Activated CD4-positive, alpha-beta T cell treated with anti-CD3 and anti-CD28 coated beads for 24 hours (primary cell): ENCODE measurements at places on chromosomes 1 and 21.

GRCh38 chr1:68046885-68047658 lies 3.4 kb downstream of the DIRAS3 start:
- DNase-seq: no peak

- DNase-seq: no peak
These were observed 6.5 kb upstream of the CCDC27 start for GRCh38 chr1:3745590-3746381.

GRCh38 chr21:22632176-22632575 lies 1634.0 kb downstream of the NCAM2 start:
- no peak for DNase-seq

DNA sequence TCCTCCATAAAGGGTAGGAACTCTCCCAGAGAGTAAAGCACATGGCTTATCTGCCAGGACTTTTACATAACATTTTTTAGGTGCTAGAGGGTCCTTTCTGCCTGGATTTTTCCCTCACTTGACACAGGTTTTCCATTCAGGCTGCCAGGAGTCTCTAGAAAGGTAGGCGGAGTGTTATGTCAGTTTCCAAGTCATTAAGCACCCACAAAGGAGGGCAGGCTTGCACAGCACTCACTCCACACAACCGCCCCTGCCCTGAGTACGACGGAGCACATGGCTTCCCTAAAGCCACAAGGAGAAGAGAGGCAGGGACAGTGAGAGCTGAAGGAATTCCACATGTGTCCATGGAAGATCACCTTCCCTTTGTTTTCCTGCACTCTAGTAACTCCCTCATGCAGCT lies 55.7 kb downstream of the CAPZB start:
- DNase-seq: no peak

- no peak for DNase-seq
These were observed 35.2 kb upstream of the SYT2 start for GRCh38 chr1:202745323-202745888.

GRCh38 chr1:165531021-165531420 lies 12.8 kb upstream of the LRRC52 start:
- no peak for DNase-seq

GRCh38 chr1:27004471-27005165 lies 8.0 kb downstream of the TENT5B start:
- no peak for DNase-seq

DNA sequence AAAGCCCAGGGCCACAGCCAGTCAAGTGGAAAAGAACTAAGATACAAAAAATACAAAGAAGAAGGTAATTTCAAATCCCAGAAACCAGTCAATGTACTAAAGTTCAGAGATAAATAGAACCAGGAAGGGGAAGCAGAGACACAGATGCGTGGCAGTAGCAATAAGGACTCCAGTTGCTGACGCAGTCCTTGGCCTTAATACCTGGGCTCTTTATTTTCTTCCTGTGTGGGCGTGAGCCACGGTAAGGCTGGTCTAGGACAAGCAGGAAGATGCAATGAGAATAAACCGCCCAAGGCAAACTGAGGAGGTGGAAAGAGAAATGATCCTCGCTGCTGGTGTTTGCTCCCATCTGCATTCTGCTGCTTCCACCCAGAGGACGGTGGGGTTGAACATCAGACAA lies 65.6 kb upstream of the PLXNA2 start:
- DNase-seq: no peak

GRCh38 chr1:244968471-244968871 lies 104.1 kb upstream of the HNRNPU start:
- no peak for DNase-seq

DNA sequence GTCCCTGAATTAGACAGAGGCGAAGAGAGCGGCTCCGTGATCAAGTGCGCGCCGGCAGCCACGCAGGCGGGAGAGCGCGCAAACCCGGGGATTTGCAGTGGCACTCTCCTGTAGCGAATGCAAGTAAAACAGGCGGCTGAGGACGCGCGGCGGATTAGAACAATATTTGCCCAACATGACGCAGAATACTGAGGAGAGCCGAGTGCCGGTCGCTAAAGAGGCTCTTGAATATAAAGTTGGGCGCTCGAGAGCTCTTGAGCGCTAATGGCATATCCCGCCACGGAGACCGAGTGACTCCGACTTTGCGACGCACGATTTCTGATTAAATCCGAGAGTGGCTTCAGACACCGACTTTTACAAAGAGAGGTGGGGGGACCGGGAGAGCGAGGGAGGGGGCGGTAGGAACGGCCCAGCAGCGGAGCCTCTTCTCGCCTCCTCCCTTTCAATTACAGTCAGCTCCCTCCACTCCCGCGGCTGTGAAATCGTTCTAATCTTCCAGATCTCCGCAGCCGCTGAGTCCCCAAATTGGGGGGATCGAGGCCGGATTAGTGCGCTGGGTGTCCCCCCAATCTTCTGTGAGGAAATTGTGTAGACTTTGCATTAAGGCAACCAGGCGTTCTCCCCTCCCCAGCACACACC lies 2.3 kb downstream of the PAX7 start:
- DNase-seq: no peak

DNA sequence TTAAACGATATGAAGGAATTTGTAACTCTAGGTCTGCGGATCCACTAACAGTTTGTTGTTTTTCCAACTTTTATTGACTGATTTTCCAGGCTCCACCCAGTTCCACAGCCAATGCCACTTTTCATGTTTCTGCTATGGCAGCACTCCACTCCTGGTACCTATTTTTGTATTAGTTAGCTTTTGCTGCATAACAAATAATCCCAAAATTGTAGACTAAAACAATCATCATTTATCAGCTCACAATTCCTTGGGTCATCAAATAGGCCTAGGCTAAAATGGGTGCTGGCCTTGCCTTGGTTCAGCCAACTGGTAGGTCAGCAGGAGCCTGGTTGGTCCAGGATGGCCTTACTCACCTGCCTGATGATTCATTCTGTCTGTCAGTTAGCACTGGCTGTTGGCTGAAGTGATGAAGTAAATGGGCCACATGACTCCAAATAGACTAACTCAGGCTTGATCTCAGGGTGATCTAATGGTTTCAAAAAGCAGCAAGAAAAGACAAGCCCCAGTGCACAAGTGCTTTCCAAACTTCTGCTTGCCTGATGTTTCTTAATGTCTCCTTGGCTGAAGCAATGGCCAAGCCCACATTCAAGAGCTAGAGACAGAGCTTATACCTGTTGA lies 3.2 kb upstream of the C8B start:
- no peak for DNase-seq

GRCh38 chr21:31414263-31415000 lies 70.4 kb upstream of the TIAM1 start:
- DNase-seq: no peak

DNA sequence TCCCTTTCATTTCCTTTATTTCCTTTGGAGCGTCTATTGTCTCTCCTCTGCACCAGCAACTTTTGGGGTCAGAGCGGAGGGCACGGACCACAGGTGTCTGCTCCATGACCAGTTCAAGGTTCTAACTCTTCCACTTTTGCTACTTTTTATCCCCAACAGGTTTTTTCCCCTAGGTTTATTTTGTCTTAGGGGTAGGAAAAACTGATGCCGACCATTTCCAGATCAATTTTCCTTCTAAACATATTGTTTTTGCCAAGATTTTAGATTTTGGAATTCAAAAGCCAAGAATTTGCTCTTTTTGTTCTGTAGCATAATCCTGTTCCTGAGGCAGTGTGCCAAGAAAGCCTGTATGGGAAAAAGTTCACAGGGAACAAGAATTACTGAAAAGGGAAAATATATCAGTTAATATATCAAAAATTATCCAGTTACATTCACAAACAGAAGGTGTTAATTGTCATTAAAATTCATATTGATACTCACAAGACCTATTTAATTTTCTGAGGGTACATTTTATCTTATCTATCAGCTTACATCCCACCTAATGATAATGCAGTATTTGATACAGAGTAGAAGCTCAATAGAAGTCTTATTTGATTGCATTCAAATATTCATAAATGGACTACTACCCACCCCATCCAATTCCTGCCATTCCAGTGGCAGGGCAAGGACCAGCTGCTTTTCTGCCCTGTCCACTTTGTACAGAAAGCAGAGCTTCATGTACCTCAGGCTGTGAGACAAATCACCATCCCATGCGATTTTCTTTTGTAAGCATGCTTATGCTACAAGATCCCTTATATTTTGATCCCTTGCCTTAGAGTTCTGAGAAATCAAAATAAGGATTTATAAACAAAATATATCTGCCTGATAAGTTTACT lies 31.2 kb downstream of the TSEN15 start:
- no peak for DNase-seq

DNA sequence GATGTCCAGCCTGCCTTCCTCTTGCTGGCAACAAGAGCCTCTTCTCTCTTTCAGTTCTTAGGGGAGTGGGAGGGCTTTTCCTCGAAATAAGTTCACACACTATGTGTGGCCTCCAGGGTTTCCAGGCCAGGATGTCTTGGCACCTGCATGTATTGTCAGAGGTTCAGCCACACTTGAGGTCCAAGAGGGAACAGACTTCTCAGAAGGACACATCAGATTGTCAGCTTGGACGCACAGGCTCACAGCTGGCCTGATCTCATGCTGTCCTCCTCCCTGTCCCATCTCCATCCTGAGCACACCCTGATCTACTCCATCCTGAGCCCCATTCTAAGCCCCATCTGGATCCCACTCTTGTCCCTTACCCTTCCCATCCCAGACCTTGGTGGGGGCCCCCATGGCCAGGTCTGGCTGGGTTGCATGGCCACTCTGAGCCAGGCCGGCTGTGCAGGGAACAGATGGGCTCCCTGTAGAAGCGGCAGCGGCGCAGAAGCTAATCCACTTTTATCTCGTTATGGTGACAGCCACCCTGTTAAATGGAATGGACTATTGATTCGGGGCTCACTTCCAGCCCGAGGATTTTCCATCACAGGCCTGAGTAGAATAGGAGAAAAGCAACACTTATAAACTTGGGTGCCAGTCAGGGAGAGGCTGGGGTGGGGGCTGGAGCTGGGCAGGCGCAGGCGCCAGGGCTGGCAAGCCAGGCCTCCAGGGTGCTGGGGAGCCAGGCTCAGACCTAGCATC lies 85.1 kb upstream of the CSF3R start:
- DNase-seq: no peak

DNA sequence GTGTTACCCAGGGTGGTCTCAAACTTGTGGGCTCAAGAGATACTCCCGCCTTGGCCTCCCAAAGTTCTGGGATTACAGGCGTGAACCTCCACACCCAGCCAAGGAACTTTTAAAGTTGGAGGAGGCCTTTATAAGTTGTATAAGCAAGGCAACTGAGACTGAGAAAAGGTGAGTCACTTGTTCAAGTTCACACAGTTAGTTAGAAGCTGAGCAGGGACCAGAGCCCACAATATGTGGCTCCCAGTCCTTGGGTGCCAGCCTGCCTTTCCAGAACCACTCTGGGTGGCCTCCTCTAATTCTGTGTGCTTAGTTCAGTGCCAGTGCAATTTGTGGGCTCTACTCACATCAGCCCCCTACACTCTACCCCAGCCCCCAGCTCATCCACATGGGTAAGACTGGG lies 3.7 kb downstream of the RAB25 start:
- DNase-seq: no peak

DNA sequence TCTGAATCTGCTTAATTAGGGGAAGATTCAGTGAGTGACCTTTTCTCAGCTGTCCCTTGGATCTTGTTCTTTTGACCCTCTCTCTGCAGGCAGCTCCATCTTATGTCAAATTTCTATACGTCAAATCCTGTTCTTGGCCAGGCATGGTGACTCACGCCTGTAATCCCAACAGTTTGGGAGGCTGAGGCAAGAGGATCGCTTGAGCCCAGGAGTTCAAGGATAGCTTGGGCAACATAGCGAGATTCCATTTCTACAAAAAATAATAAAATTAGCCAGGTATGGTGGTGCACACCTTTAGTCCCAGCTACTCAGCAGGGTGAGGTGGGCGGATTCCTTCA lies 12.3 kb upstream of the CDC42 start:
- DNase-seq: no peak

- peak; percentile 61 for DNase-seq
These were observed 22.8 kb downstream of the LHX4 start for GRCh38 chr1:180252638-180253536.

DNA sequence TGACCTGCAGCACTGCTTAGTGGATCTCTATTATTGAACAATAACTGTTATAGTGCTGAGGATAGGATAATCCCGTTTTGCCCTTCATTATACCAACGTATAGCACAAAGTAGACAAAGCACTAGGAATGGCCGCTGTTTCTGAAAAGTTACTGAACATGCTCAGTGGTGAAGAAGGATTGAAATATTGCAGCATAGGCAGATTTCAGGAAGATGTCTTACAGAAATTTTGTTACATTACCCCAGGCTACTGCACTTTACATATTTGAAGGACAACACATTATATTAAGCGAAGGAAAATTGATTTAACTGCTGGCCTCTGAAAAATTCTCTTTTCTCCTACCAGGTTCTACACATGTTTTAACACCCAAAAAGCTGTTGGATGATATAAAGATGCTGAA lies 48.5 kb downstream of the AKNAD1 start:
- no peak for DNase-seq

- no peak for DNase-seq
These were observed 1.1 kb upstream of the GTF2B start for GRCh38 chr1:88892357-88892877.

DNA sequence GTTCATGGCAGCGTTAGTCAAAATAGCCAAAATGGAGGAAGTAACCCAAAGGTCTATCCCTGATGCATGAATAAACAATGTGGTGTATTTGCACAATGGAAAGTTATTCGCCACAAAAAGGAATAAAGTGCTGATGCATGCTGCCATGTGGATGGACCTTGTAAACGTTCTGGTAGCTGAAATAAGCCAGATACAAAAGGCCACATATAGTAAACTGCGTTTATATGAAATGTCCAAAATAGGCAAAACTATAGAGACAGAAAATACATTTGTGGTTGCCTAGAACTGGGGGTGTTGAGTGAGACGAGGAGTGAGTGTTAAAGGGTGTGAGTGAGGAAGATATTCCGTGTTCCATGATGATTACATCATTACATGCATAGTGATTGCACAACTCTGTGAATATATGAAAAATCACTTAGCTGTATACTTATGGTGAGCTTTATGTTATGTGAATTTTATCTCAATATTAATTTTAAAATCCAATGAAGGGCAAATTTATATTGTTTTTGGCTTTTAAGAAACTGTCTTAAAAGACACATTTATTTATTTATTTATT lies 321.3 kb downstream of the KIF26B start:
- DNase-seq: no peak

- DNase-seq: no peak
These were observed 31.4 kb downstream of the IFI16 start for GRCh38 chr1:159040893-159041724.

DNA sequence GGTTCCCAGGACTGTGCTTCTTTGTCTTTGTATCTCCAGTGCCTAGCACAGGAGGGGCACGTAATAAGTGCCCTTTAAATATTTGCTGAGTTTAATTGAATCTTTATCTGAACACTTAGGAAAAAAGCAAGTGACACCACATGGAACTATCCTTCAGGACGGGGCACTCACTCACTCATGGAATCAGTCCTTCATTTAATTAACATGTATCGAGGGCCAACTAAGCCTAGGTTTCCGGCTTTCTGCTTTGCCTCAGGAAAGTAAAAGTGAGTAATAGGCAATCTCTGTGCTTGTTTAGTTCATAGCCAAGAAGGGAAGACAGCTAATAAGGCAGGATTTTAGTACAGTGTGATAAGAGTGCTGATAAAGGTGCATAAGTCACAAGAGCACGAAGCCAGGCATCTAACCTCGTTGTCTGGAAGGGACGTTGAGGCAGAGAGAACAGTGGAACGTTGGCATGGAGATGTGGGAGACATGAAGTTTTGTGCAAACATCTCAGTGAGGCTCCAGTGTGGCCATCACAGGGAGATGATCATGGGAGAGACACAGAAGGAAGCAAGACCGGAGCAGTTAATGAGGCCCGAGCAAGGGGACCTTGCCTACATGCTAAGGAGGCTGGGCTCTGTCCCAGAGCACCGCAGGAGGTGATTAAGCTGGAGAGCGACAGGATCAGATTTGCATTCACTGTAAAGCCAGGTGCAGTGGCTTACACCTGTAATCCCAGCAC lies 54.1 kb upstream of the TRIM67 start:
- no peak for DNase-seq

- DNase-seq: no peak
These were observed 1.2 kb upstream of the CSMD2 start for GRCh38 chr1:34166191-34166624.
